ENCODE measurements at places on chromosomes 7 and 10.

- DNase-seq: no peak
Observed at GRCh38 chr10:104251443-104251842, 3.2 kb upstream of the GSTO1 start.

- DNase-seq: no peak
Observed at GRCh38 chr10:20888620-20889330, 8.3 kb downstream of the NEBL start.

GRCh38 chr10:17062493-17062892 is 67.1 kb downstream of the CUBN start:
- peak; percentile 62 for DNase-seq

GRCh38 chr7:47783456-47784223 is 164.6 kb downstream of the PKD1L1 start:
- DNase-seq: peak; percentile 49

GRCh38 chr7:16083931-16084330 is 337.4 kb downstream of the CRPPA start:
- DNase-seq: no peak

GRCh38 chr10:1968257-1969033 is 231.1 kb upstream of the ADARB2 start:
- no peak for DNase-seq

Measured in smooth muscle cell of the brain vasculature (primary cell).